ENCODE measurements at places on chromosomes 13 and 19.

DNA sequence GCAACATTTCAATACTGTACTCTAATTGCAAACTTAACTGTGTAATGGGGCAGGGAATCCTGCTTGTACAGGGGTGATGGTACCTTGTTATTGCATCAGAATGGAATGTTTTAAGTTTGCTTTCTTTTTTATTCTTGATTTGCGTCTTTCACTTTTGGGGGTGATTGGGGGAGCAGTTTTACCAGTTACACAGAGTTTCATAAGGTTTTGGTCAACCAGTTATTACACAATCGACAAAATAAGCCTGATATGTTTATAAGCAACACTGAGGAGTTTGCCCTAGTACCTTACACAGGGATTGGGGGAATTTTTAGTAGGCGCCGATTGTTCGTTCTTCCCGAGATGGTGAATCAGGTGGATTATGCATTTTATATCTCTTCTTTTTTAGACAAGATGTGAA lies 2.7 kb downstream of the KLF5 start:
- DNase-seq: no peak

GRCh38 chr13:106415971-106416370 lies 119.5 kb downstream of the EFNB2 start:
- no peak for DNase-seq

- no peak for DNase-seq
These were observed 16.5 kb downstream of the MIER2 start for GRCh38 chr19:328025-328505.

DNA sequence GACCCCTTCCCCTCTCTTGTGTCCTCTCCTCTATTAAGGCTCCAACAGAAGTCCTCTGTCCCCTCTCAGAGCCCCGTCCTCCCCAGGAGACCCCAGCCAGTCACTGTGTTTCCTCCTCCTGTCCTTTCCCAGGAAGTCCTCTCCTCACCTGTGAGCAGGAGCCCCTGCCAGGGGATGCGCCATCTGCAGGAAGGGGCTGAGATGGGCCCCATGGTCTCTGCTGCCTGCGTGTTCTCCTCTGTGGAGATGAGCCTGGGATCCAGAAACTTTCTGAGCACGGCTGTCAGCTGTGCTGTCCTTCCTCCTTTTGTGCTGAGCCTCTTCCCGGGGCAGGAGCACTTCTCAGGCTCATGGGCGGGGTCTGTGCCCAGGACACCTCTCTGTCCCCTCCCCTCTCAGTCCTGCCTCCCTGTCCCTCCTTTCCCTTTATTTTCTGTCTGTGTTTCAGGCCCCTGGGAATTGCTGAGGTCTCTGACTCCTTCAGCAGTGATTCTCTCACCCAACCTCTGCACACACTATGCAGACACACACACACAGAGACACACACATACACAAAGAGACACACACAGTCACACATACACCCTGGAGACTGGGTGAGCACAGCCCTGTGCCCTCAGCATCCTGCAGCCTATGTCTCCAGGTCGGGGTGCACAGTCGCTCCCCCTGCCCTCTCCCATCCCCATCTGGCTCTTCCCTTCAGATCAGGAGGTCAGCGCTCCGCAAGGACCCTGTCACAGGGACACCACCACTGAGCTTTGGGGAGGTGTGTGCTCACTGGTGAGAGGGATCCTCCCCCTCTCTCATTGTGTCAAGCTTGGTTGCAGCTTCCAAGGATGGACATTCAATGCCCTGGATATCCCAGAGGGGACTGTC lies at the start of gene CEACAM8:
Gene CEACAM8, minus strand, starts transcription at position 308 of the 873 bp plus-strand sequence. Its CDS starts 96 bp downstream, at position 212.
- no peak for DNase-seq

- no peak for DNase-seq
These were observed 619.2 kb upstream of the SGCG start for GRCh38 chr13:22561581-22561980.

DNA sequence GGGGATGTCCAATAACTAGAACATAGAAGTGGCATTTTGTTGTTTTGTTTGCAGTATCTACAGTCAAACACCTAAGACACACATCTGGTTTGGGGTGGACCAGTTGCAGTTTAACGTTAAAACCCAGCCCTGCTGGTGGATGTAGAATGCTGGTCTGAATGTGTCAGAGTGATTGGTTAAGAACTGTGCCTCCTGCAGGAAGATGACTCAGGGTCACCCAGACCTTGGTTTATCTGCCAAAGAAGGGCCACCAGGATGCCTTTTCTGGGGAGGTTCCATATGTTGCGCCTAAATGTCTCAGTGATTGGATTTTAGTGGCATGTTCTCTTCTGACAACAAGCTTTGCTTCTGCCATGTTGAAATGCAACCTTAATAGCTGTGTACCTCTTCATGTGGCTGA lies 23.1 kb downstream of the ZNF536 start:
- DNase-seq: no peak

GRCh38 chr19:56253737-56254136 lies 18.8 kb upstream of the EDDM13 start:
- DNase-seq: no peak

DNA sequence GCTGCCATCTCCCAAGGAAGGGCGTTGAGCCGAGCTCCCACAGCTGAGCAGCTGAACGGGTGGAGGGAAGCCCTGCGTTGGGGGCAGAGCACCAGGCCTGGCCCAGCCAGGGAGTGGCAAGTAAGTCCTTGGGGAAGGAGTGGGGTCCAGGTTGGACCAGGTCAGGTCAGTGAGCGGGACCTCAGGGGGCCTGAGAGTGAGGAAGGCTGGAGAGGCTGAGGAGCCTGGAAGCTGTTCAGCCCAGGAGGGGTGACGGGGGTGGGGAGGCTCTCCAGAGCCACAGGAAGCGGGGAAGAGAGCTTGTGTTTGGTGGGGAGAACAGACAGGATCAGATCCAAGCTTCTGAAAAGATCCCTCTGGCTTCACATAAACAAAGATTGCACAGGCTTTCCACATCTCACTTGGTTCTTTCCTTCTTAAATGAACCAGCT lies 55.4 kb upstream of the ATP12A start:
- DNase-seq: no peak

- DNase-seq: peak; percentile 67
These were observed at the start of gene ZNF814 for GRCh38 chr19:57888560-57889231. Gene ZNF814 (minus strand): TSS chr19:57889037. CDS start chr19:57888802, 235 bp downstream.

DNA sequence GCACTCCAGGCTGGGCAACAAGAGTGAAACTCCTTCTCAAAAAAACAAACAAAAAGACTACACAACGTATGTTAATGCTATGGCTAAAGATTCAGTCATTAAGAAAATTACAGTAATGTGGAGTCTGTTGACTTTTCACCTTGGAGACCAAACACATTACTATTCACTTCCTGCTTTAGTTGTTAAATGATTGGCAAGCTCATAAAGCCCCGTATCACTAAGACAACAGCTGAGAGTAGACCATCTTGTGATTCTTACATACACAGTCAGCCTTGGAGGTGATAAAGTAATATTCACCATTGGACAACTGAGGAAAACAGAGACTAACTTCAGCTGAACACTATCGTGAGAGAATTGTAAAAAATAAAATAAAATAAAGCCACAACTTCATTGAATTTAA lies 86.5 kb downstream of the KCTD12 start:
- DNase-seq: no peak

DNA sequence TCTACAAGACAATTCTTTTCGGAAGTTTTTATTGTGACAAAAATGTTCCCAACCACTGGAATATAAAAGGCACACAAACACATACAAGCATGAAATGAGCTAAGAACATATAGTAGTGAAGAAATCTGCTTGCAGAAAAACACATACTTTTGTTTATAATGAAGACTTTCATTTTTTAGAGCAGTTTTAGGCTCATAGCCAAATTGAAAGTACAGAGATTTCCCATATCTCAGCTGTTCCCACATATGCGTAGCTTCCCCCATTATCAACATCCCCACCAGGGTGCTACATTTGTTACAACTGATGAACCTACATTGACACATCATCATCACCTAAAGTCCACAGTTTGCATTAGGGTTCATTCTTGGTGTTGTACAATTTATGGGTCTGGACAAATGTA lies 249.4 kb downstream of the KCTD12 start:
- DNase-seq: no peak

- DNase-seq: no peak
These were observed 528.0 kb upstream of the SGCG start for GRCh38 chr13:22652796-22653195.

GRCh38 chr19:44517146-44517545 lies 12.3 kb downstream of the CEACAM20 start:
- no peak for DNase-seq

GRCh38 chr19:35715355-35715809 lies 2.4 kb upstream of the KMT2B start:
- no peak for DNase-seq

DNA sequence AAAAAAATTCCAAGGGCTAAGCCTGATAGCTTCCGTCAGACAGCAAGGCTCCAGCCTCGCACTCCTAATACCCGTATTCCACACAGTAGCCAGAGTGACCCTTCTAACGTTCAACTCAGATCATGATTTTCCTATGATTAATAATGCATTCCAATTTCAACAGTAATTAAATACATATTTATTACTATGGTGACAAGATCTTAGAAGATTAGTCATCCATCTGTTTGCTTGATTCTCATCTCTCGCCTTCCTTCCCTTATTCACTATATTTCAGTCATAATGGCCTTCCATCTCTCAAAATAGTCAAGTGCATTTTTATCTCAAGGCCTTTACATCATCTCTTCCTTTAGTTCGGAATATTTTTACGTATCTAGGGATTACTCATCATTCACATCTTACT lies 621.2 kb upstream of the SPRY2 start:
- no peak for DNase-seq

DNA sequence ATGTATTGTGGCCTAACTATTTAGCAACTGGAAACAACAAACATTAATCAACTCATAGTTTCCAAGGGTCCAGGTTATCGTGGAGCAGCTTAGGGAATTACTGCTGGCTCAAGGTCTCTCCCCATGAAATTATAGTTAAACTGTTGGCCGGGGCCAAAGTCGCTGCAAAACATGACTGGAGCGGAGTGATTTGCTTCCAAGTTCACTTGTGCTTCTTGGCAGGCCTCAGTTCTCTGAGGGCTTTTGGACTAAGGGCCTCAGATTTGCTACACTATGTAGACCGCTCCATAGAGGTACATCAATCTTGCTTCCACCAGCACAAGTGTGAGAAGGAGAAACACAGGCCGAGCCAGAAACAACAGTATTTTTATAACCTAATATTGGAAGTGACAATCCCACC lies 9.4 kb upstream of the KBTBD7 start:
- no peak for DNase-seq

GRCh38 chr19:33947265-33947964 lies 150.7 kb downstream of the KCTD15 start:
- DNase-seq: no peak

GRCh38 chr13:48294653-48295052 lies 8.9 kb upstream of the RB1 start:
- no peak for DNase-seq

- DNase-seq: no peak
These were observed 46.3 kb downstream of the NEK5 start for GRCh38 chr13:52082601-52083000.

DNA sequence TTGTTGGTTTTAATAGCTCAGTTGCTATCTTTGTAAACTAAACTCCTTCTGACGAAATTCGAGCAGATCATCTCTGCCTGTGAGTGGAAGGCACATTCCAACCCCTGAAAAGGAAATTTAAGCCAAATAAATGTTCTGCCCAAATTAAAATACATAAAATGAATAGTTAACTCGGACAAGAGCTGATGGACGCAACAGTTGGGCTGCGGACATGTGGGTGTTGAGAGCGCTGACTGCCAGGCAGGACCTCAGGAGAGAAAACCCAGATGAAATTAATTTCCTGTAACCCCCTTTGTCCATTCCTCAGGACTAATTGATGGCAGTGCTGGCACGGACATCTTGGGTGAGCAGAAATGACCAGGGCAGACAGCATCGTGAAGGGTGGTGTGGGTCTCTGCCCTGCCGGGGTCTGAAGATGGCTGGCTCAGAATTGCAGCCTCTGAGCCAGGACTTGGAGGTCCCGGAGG lies 86.5 kb downstream of the TSHZ3 start:
- no peak for DNase-seq

GRCh38 chr19:29002336-29002735 lies 210.6 kb downstream of the UQCRFS1 start:
- no peak for DNase-seq

DNA sequence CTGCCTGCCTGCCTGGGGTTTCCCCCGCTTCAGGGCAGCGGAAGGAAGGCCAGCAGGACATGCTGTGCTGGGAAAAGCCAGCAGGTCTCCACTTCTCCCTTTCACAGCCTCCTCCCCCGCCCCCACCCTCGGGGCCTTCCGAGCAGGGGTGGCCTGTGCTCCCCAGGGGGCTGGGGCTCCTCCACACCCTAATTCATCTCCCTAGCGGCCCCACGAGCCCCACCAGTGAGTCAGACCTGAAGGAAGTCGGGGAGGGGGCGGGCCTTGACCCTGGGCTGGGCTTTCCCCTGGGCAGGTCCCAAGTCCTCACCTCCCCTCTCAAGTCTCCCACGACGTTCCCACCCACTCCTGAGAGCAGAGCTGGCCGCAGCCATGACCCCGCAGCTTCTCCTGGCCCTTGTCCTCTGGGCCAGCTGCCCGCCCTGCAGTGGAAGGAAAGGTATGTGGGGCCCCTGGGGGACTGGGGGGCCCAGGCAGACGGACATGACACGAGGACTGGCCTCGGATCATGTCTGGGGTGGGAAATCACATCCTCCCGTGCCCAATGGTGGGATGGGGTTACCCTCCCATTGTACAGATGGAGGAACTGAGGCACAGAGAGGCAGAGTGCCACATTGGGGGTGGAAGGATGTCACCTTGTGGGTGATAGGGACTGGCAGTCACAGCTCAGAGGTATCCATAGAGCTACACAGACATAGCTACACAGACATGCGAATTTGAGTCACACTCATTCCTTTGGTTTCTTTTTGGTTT lies at the start of gene EBI3:
Gene EBI3, plus strand, starts transcription at position 345 of the 753 bp plus-strand sequence. Its CDS starts 28 bp downstream, at position 373.
- no peak for DNase-seq

DNA sequence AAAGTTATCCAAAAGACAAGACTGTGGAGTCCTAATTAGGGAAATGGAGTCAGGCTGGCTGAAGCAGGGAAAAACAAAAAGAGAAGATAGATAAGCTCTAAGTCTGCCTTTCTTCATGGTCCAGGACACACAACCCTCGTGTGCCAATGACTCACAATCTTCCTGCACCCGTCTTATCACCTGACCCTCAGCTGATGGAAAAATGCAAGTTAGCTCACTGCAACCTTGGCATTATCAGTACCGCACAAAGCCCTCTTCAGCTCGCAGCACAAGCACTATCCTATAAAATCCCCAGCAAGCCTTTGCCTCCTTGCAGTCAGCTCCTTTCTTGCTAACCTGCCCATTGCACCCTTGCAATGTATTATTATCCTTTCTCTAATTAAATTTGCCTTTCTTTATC lies 4.3 kb downstream of the OR7A5 start:
- DNase-seq: no peak

Data from stimulated activated CD8-positive, alpha-beta memory T cell treated with anti-CD3 and anti-CD28 coated beads, Interleukin-4, amount 100 ng/mL, for 1 hour (primary cell).